ENCODE measurements at places on chromosomes 16 and 17.

DNA sequence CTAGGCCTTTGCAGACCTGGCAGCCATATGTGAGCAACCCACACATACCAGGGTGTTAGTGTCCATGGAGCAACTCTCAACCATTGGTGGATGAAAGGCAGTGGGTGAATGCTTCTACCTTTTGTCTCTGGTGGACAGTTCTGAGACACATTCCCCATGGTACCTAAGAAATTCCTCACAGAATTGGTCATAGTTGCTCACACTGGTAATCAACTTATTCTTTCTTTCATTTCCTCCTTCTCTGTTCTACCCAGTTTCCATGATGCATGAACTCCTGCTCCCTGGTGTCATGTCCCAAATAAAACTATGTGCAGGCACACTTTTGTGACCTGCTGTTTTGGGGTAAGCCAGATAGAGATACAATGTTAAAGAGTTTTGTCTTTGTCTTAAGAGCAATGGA, 33.2 kb upstream of the MPHOSPH6 start:
- no peak for DNase-seq

GRCh38 chr16:22356930-22357634, 17.3 kb downstream of the CDR2 start:
- DNase-seq = no peak

DNA sequence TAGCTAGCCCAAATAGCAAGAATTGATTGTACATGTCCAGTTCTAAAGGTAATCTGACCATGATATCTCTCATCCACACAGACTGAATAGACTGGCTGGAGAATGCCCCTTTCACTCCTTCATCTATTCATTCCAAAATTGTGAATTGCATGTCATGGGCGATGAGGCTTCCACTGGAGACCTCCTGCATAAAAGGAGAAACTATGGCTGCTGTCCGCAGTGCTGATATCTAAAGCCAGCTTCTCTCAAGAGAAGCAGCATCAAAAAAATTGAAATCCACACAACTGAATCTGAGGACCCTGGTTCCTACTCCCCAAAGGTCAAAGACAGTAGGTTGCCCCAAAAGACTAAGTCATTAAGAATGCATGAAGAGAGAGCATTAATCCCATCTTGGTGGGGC, 7.9 kb upstream of the SCNN1G start:
- no peak for DNase-seq

GRCh38 chr16:57577691-57578224, 35.3 kb downstream of the ADGRG5 start:
- no peak for DNase-seq

- no peak for DNase-seq
These were observed 18.6 kb downstream of the RMI2 start for GRCh38 chr16:11363927-11364258.

GRCh38 chr17:49775546-49776260, 11.8 kb upstream of the FAM117A start:
- DNase-seq = no peak

- DNase-seq = no peak
These were observed 414.8 kb downstream of the MAF start for GRCh38 chr16:79185711-79186110.

- peak; percentile 69 for DNase-seq
These were observed 5.5 kb upstream of the MXRA7 start for GRCh38 chr17:76716146-76716838.

DNA sequence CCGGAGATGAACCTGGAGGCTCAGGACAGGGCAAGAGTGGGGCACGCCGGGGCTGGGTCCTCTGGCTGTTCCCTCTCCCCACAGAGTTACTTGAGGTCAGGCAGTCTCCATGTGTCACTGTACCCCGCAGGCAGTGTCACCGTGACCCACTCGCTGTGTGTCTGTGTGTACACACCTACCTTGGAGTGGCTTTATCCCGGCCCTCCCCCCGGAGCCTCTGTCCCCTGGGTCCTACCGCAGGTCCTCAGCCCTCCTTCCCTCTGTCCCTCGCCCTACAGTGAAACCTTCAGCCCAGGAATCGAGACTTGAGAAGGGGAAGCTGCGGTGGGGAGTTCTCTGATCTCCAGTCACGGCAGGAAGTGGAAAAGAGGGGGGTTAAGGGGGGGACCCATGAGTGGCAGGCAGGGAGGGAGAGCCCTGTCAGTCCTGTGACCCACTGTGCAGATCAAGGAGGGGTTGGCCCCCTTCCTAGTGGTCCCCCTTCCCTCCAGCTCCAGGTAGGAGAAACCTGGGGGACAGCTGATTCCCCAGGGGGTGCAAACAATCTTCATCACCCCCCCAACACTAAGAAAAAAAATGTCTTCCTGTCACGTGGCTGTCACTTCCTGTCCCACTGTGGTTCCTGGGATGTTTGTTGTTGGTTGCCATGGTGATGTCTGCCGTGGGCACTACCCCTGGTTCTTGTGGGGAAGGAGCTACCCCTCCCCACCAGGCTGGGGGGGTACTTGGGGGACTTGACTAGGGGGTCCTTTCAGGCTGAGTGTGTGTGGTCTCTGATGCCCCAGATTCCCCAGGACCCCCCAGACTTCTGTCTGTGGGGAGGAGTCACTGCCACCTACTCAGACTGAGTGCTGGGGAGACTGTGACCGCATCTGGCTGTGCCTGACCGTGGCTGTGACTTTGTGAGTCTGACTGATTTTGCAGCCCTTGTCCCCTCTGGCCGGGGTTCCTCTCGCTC, 13.7 kb downstream of the RARA start:
- DNase-seq = peak; percentile 94

GRCh38 chr16:4477966-4478365, 1.8 kb downstream of the HMOX2 start:
- no peak for DNase-seq

GRCh38 chr16:35180970-35181369, 1721.6 kb downstream of the TP53TG3F start:
- no peak for DNase-seq

DNA sequence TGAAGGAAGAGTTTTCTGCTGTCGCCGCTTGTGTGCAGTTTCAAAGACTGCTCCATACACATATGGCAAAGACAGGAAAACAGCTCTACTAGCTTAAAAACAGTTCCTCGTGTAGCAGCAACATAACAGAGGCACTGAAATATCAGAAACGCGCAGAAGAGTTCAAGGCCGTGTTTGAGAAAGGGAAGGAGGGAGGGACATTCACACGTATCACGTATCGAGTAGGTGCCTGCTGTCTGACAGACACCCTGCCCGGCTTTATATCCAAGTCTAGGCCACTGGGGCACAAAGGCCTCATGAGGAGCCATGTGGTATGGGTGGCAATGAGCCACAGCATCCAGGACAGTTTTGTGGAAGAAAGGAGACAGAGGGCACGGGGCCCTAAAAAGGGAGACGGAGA, 50.3 kb downstream of the PLXDC1 start:
- no peak for DNase-seq

DNA sequence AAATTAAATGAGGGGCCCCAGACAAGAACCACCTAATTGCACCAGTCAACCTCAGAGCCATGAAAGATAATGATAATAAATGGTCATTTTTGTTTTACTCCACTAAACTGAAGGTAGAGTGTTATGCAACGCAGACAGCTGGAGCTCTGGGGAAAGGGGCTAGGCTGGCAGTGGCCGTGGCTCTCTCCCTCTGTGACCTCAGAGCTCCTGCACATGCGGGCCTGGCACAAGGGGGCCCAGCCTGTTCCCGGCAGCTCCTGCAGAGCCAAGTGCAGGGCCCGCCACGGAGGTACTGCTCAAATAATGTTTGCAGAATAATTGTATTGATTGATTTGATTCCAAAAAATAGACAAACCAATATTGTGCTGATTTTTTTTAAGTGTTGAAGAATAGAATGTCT, 109.5 kb downstream of the SALL1 start:
- DNase-seq = no peak

DNA sequence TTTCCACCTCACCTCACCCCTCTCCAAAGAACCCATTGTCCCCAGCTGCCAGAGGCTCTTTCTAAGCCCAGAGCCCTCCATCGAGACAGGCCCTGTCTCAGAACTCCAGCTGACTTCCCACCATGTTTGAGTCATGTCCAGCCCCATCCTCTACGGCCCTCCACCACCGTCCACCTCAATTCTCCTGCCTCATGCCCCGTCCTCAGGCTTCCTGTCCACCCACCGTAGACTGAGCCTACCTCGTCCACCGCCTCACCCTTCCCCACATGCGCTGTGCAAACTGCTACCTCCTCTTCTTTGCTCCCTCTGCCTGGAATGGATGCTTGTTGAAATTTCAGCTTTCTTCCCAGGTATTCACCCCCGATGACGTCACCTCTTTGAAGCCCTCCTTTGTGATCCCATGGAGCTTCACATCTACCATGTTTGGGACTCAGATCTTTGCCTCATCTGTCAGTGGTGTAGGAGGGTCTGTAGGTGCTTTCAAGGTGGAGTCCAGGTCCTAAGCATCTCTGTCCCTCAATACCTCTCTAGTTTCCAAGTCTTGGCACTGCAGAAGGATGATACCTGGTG, 149.0 kb downstream of the MRM1 start:
- DNase-seq = no peak

- DNase-seq = no peak
These were observed 299.6 kb upstream of the CCL2 start for GRCh38 chr17:33955461-33955860.
